ENCODE measurements at places on chromosomes 1 and 21. TPM values are rescaled to one million over a fixed set of nuclear protein-coding genes. Genes with fewer than 3 reads are reported as not detected.

Gene PCP4L1
- polyA plus RNA-seq = 1.0 TPM

- no peak for DNase-seq
Measured at GRCh38 chr21:38351176-38351959, 94.6 kb downstream of the KCNJ15 start.

DNA sequence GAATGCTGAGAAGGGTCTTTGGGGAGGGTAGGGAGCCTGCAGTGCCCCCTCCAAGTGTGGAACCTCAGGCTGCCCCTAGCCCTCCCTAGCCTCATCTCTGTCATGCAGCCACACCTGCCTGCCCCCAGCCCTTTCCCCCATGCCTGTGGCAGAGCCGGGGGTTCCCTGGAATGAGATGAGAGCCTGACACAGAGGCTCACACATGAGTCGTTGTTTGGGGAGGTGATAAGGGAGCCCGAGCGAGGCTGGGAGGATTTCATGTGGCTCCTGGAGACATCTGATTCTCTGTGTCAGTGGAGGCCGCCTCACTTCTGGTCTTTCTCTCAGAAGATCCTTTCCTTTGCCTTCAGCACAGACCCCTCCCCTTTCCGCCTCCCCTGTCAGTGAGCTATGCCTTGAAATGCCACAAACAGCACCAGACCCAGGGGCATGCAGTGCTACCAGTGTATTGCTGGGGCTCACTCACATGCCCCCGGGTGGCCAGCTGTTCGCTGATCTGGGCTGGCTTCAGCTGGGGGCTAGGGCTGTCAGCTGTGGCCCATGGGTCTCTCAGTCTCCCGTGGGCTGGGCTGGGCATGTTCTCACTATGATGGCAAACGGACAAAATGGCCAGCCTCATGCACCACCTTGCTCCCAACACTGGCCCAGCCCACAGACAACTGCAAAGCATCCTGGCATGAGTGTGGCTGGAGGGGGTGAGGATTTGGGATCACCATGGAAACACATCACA lies 102.6 kb downstream of the AJAP1 start:
- no peak for DNase-seq

DNA sequence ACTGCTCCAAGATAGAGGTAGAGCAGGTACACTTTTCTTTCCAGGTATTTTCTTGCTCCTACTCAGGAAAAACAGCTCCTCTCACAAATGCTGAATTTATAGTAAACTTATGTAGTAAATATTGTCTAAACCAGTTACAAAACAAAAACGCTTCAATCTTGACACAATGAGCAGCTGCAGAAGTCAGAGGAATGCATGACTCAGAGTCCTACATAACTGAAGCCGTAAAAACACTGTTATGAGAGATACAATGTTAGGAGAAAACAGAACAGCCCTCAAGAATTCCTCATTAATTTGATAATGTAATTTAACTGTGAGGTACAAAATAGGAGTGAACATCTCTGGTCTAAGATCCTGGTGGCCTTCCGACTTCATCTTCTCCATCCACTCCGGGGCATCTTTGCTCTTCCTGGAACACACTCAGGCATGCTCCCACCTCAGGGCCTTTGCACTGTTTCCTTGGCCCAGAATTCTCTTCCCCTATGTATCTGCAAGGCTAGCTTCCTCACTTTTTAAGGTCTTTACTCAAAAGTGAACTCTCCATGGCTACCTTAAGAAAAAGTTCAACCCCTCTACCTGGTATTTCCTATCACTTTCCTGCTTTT lies 138.5 kb downstream of the SLC45A1 start:
- no peak for DNase-seq

Gene AIRE
- 0.49 TPM for polyA plus RNA-seq

DNA sequence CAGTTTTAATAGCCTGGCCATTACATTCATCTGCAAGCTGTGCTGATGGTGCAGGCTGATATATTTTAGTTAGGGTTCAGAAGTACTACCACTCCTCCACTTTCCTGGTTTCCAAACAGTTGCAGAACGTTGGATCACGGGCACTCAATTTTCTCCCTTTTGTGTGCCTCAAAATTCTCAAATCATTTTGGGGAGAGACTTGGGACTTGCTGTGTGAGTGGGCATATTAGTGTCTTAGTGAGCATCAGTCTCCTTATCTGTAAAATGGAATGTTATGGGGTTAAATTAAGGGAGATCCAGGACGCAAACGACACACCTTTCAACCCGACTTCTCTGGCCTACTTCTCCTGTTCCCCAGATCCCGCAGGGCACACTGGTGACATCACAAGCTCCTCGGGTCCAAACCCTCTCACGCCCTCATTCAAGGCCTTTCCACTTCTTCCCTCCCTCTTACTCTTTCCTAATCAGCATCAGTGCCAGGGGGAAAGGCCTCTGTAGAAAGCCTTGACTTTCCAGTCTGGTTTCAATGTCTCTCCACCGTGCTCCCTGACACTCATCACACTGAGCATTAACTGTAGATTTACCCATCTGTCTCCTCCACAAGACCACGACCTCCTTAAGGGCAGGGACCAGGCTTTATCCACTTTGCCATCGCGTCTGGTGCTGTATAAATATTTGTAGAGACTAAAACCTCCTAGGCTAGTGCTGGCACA lies 1.2 kb downstream of the PIGP start:
- DNase-seq = no peak

Gene TMEM82
- 4.1 TPM for polyA plus RNA-seq

Gene SPOCD1
- 0.12 TPM for polyA plus RNA-seq

GRCh38 chr1:83101406-83101805 lies 897.5 kb downstream of the TTLL7 start:
- no peak for DNase-seq

DNA sequence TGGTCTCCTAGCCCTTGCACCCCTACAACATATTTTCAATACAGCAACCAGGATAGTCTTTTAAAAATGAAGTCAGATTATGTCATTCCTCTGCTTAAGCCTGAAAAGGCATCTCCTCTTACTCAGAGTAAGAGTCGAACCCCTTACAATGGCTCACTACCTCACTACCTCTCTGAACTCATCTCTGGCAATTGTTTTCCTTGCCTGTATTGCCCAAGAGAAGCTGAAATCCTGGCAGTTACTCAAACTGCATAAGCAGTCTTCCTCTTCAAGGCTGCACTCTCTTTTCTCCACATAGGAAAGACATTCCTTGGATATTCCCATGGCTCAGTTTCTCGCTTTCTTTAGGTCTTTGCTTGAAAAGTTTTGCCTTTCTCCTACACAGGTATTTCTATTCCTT lies 22.7 kb downstream of the CLDN8 start:
- DNase-seq = no peak

GRCh38 chr1:151583796-151584195 lies 28.1 kb upstream of the SNX27 start:
- no peak for DNase-seq

Measured in renal cortex interstitium (tissue), 15 donors.